ENCODE measurements at places on chromosomes 13 and 19. TPM values are rescaled to one million over a fixed set of nuclear protein-coding genes. Genes with fewer than 3 reads are reported as not detected.

GRCh38 chr19:42436006-42436405, 6.7 kb downstream of the CXCL17 start:
- DNase-seq: no peak

The MISP gene
- total RNA-seq: not detected

DNA sequence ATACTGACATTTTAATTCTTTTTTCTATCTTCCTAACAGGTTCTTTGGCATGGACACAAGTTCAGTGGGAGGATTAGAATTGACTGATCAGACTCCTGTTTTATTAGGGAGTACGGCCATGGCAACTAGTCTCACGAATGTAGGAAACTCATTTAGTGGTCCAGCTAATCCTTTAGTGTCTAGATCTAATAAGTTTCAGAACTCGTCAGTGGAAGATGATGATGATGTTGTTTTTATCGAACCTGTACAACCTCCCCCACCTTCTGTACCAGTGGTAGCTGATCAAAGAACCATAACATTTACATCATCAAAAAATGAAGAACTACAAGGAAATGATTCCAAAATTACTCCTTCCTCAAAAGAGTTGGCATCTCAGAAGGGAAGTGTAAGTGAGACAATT, 34.5 kb downstream of the ZMYM2 start:
- DNase-seq: no peak

DNA sequence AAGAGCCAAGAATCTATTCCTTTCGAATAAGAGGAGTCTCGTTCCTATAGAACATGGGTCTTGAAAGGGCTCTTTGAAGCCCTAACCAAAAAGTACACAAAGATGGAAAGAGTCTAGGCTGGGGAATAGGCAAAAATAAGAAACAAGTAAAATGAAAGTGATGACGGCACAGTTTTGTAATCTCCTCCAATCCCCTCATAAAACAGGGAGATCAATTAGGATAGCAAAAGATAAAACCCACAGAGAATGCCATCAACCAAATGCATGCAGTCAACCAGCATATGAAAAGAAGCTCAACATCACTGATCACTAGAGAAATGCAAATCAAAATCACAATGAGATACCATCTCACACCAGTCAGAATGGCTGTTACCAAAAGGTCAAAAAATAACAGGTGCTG, 122.4 kb upstream of the LSM14A start:
- DNase-seq: no peak

GRCh38 chr13:98413796-98414195, 163.1 kb downstream of the STK24 start:
- no peak for DNase-seq

The IGFL2 gene
- total RNA-seq: 0.38 TPM

GRCh38 chr13:23754506-23754905, 134.7 kb downstream of the MIPEP start:
- no peak for DNase-seq
